ENCODE measurements at places on chromosomes 6 and 20.
A peak's percentile ranks its signal among the peaks of the same experiment; 100 is the strongest.

- DNase-seq = no peak
Observed at GRCh38 chr6:20870493-20870892, 336.2 kb downstream of the CDKAL1 start.

DNA sequence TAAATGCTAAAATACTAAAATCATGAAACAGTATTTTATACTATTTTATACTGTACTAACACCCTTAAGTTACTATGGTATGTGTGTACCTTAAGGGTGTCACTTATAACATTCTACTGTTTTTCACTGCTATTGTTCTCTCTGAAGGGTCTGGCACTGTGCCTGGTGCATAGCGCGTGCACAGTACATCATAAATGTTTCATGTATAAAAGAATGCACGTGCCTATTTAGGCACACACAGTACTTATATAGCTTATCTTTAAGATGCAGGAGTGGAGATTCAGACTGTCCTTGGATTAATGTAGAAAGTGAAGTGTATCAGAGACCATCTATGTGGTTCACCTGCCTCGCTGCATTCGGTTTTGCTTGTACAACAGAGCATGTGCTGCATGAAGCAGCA is 64.0 kb upstream of the SGK1 start:
- no peak for DNase-seq

- DNase-seq = no peak
Observed at GRCh38 chr20:33470457-33470856, 19.4 kb upstream of the CBFA2T2 start.

GRCh38 chr6:79249136-79249535 is 14.7 kb upstream of the HMGN3 start:
- DNase-seq = no peak

GRCh38 chr6:7147051-7147671 is 39.4 kb downstream of the RREB1 start:
- DNase-seq = peak; percentile 54

- no peak for DNase-seq
Observed at GRCh38 chr20:46698788-46699187, 9.5 kb upstream of the TP53RK start.

GRCh38 chr6:34949636-34950035 is 60.6 kb downstream of the ANKS1A start:
- no peak for DNase-seq

DNA sequence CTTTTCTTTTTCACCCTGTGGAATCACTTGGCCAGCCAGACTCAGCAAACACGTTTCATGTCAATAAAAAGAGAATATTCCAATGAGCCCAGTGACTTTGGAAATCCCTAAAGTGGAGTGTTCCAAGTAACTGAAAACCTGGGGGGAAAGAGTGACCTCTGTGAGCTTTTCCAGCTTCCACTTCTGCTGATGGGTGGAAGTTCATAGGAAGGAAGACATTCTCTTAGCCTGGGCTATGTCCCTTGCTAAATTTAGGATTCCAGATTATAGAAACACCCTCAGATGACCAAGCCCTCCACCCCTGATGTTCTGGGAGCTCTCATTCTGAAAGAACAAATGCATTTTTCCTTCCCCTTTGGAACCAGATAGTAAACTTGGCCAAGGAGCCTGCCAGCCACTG is 44.8 kb upstream of the EDN1 start:
- DNase-seq = no peak

DNA sequence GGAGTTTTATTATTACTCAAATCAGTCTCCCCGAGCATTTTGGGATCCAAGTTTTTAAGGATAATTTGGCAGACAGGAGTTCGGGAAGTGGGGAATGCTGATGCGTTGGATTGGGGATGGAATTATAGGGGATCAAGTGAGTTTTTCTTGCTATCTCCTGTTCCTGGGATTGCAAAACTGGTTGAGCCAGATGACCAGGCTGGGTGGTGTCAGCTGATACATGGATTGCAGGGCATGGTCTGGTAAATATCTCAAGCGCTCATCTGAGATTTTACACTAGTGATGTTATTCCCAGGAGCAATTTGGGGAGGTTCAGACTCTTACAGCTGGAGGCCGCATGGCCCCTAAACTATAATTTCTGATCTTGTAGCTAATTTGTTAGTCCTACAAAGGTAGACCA is 54.7 kb downstream of the ENPP1 start:
- DNase-seq = no peak
